ENCODE measurements at places on chromosomes 11 and 22.

DNA sequence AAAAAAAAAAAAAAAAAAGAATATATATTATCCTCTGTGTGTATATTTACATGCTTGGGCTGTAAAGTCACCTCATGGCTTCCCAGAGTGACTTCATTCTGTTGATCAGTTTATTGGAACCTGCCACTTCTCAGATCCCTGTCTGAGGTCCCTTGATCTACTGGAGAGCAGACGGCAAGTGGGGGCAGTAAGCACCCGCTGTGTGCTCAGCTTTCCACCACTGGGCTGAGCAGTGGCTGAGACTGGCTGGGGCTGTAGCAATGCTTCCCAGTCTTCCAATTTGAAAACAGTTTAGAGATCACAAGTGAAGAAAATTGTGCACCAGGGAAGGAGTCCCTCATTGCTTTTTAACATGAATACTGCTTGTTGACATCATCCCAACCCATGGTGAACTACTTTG is 6.9 kb upstream of the RBM4B start:
- no peak for DNase-seq

DNA sequence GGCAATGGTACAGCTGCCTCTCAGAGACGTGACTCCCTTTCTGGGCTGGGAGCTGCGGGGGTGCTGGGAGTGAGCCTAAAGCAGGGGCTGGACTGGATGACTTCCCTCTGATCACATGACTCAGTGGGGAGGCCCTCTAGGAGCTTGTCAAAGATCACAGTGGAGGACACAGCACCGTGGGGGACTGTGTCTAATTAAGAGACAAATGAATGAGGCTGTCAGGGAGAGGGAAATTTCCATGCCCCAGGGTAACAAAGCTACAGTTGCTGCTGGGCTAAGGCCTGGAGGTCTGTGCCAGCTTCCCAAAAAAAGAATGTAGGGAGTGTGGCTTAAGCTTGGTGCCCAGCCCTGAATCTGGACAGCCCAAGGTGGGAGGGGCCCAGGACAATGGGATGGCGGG is 262.8 kb upstream of the PLET1 start:
- peak; percentile 8 for DNase-seq

- DNase-seq: no peak
Measured at GRCh38 chr11:47306484-47306844, 36.5 kb downstream of the MADD start.

DNA sequence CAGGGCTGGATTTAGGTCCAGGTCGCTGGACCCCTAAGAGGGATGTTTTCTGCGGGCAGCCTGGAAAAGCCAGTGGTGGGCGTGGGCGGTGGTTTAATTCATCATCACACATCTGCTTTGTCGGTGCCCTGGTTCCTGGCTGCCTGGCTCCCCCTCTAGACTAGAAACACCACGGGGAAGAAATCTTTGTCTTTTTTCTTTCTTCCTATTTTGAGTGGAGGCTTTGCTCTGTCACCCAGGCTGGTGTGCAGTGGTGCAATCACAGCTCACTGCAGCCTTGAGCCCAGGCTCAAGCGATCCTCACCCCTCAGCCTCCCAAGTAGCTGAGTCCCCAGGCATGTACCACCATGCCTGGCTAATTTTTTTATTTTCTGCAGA is 86.6 kb upstream of the LINC01488 start:
- DNase-seq: no peak

DNA sequence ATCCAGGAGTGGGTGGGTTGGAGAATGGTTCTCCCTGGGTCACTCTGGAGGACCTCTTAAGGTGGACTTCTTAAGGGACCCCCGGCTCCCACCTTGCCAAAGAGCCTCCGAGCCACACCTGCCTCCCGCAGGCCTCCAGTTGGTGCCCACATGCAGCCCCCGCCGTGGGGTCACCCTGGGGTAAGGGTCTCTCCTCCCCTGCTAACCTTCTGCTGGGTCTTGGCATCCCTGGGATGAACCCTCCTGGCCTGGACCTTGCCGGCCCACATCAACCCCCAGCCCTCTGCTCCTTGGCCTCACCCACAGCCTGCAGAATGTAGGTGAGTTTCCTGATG is 12.5 kb upstream of the MUC6 start:
- DNase-seq: no peak

- no peak for DNase-seq
Measured at GRCh38 chr11:61026121-61027031, 54.9 kb downstream of the CD6 start.

DNA sequence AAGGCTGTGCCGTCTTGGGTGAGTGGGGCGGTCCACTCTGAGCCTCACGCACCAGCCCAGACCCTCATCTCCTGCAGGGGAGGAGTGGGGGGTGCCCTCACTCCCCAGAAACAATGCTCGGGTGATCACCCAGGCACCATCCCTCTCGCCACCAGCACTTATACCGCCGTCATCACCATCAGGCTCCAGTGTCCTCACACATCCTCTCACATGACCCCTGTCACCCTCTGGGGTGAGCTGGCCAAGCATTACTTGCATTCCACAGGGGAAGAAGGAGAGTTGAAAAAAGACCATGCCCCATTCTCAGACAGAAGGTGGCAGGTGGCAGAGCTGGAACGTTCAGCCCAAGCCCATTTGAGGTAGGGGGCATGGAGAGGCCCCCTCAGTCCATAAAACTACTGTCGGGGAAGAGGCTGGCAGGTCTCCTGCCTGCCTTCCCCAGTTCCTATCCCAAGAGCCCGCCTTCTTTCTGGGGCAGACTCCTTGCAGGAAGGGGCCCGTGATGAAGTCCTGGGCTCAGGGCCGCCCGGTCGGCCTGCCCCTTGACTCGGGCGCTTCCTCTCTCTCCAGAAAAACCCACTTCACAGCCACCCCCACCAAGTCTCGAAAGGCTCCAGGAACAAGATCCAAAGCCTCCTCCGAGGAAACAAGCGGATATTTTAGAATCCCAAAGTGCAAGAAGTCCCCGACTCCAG is 153.3 kb downstream of the DSCAML1 start:
- DNase-seq: no peak

DNA sequence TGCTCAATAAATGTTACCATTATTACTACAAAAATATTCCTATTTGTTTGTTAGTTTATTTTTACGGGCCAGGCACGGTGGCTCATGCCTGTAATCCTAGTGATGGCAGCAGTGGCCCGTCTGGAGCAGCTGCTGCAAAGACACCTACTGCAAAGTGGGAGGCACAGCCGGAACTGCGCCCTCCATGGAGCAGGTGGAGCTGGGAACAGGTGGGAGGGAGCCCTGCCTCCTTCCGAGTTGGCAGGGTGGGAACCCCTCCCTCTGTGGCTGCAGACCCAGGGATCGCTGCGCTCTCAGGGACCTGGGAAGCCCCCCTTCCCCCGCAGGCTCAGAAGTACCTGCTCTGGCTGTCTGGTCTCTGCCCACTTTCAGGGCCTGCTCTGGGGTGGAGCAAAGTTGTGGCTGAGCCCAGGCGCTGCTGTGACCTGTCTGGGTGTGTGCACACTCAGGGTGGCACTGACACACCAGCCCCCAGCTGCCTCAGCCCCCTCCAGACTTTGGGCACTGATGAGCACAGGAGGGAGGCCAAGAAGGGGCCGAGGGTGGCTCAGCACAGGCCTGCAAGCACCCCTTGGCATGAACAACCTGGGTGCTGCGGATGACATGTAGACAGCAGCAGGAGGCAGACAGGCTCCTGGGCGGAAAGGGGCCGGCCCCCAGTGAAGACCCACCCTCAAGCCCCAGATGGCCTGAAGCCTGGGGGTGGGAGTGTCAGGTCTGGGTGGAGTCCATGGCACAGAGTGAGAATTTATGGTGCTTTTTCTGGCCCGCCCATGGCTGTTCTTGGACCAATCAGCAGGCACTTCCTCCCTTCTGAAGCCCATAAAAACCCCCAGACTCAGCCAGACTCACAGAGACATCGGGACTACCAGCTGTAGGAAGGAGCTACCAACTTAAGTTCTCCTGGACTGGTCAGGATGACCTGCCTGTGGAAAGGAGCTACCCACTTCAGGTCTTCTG is 103.7 kb upstream of the CLMP start:
- no peak for DNase-seq

DNA sequence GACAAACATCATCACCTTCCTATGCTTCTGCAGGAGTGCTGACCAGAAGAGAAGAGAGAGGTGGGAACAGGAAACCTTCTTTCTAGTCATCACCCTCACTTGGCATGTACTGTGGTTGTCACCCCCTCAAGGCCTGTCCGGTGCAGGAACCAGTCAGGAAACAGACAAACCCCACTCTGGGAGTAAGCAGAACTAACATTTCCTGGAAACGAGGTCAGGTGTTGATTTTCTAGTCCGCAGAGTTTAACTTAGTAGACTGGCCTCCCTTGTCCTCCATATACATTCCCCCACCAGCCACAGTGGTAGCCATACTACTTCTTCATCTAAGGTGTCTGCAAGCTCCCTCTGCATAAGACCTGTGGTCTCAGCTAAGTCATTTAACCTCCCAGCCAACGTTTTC is 80.7 kb upstream of the NCAM1 start:
- DNase-seq: no peak

DNA sequence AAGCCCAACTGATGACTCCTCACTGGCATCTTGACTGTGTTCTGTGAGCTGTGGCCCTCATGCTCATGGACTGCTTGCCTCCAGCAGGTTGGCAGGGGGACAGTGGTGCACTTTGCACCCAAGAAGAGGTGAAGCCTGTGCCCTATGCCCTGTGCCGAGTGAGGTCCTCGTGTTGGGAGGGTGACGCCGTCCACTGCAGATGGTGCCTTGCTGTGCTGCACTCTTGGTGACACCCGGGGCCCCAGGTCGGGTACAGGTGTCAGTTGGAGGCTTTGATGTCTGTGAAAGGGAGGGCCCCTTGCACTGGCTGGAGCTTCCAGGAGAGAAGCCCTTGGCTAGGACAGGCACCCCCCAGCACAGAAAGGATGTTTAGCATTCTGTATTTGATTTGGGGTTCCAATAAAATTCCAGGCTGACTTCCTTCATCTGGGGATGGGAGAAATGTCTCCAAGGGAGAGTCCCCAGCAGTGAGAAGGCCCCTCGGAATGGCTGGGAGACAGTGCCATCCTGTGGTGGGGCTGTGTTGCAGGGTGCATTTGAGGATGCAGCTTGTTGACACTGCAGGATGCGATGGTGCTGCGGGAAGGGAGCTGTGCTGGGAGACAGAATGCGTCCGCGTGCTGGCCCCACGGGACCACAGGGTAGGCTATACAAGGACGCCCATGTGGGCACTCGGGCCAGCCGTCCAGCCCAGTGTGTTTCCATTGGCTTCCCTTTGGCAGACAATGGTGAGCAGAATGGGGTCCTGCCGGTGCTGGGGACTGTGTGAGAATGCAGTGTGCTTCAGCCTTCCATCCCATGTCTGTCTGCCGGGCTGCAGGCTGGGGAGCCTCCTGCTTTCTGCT is 2.5 kb upstream of the ZDHHC8 start:
- no peak for DNase-seq

DNA sequence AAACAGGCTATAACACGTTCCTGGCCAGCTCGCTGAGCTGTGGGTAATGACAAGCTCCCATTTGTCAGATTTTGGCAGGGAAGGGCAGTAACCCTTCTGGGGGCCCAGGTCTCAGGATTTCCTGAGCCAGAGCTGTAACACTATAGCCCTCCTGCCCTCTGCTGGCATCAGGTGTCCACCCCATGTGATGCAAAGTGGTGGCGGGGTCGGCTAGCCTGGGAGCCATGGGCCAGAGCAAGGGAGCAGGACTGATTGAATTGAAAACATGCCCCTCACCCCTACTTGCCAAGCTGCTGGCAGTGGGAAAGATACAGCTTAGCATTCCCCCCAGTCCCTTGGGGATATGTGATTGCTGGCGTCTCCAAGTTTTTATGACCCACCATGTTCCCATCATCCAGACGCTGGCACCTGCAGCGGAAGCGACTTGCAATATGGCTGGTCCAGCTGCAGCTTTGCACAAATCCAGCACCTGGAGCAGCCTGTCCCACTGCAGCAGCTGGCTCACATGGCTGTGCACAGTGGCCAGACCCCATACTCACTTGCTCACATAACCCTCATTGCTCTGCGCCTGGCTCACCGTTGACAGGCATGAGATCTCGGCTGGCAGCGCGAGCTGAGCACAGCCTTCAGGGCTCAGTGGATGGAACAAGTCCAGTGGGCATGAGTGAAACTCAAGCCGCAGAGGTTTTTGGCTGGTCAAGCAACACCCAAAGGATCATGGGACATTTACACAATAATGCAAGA is 1147.8 kb downstream of the JRKL start:
- no peak for DNase-seq

- peak; percentile 84 for DNase-seq
Measured at GRCh38 chr11:47617417-47617809, 23.2 kb upstream of the C1QTNF4 start.

GRCh38 chr22:45073064-45073463 is 63.3 kb upstream of the PHF21B start:
- DNase-seq: no peak

GRCh38 chr22:23781065-23781464 is 5.7 kb upstream of the SMARCB1 start:
- DNase-seq: no peak

GRCh38 chr22:38454353-38455075 is 485 bp downstream of the KCNJ4 start:
- peak; percentile 28 for DNase-seq

DNA sequence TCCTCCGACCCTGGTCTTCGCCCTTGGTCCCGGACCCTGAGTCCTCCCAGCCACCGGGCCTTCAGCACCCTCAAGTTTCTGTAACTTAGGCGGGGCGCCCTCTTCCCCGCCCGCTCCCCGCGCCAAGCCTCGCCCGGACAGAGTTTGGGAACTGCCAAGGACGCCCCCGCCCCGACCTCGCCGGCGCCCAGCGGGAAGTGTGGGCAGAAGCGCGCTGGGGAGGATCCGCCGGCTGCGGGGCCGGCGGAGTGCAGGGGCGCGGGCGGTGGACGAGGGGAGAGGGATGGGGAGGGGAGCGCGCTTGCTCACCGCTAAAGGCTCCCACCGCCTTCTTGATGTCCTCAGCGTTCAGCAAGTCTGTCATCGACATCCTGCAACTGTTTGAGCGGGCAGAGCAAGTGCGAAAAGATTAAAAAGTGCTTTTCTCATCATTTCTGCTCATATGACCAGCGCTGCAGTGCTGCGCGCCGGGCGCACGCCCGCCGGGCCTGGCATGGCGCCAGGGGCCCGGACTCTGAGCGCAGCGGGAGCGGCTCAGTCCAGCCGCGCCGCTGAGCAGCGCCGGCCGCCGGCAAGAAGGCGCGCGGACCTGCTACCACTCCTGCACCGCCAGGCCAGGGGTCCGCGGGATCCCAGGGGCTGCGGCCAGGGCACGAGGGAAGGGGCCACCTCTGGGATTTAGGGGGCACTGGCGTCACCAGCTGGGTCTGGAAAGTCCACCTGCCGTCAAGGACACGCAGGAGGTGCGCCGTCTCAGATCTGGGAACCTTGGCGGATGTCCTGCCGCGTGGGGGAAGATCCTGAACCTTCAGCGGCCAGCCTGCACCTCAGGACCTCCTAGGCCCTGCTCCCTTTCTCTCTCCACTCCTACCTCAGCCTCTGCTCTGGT is at the start of gene PVALB:
Gene PVALB (minus strand): TSS at position 400 of the 889 bp plus-strand sequence. CDS start 30 bp downstream, at position 370.
- DNase-seq: peak; percentile 51

- no peak for DNase-seq
Measured at GRCh38 chr11:60377401-60378136, 763 bp upstream of the MS4A7 start.

- no peak for DNase-seq
Measured at GRCh38 chr22:38262051-38262795, 10.6 kb downstream of the TMEM184B start.

GRCh38 chr11:83057721-83058120 is 14.0 kb downstream of the RAB30 start:
- no peak for DNase-seq

Measured in adipocyte (in vitro differentiated cells).